ENCODE measurements at places on chromosomes 5 and 9.

DNA sequence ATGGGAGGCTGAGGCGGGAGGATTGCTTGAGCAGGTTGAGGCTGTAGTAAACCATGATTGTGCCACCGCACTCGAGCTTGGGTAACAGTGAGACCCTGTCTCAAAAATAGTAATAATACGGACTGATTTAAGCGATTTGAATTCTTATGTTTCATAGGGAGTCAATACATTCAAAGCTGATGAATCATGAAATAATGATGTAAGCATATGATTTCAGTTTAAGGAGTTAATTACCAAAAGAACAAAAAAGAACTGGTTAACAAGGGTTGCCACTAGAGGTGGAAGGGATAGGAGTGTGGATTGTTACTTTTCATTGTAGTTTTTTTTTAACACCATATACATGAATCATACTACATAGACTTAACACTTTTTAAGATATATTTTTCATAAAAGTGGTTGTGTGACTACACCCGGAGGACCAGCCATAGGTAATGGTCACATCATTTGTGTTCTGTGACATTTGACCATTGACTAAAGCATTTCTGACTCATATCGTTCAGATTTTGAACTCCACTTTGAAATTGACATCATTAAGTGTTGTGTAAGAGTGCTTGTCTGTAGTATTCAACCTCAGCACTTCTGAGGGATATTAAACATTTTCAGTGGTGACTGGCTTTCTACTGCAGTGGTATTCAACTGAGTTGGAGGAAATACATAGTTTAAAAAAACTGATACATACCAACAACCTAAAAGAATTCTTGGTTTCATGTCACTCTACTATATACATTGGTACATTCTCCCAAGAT, 7.0 kb downstream of the TRMT10B start:
- no peak for DNase-seq

- DNase-seq, result no peak
Measured at GRCh38 chr5:5344051-5344571, 78.4 kb upstream of the ICE1 start.

GRCh38 chr5:33375900-33376299, 64.9 kb upstream of the TARS1 start:
- DNase-seq, result no peak

GRCh38 chr5:169195601-169196000, 105.3 kb downstream of the SLIT3 start:
- DNase-seq, result no peak

DNA sequence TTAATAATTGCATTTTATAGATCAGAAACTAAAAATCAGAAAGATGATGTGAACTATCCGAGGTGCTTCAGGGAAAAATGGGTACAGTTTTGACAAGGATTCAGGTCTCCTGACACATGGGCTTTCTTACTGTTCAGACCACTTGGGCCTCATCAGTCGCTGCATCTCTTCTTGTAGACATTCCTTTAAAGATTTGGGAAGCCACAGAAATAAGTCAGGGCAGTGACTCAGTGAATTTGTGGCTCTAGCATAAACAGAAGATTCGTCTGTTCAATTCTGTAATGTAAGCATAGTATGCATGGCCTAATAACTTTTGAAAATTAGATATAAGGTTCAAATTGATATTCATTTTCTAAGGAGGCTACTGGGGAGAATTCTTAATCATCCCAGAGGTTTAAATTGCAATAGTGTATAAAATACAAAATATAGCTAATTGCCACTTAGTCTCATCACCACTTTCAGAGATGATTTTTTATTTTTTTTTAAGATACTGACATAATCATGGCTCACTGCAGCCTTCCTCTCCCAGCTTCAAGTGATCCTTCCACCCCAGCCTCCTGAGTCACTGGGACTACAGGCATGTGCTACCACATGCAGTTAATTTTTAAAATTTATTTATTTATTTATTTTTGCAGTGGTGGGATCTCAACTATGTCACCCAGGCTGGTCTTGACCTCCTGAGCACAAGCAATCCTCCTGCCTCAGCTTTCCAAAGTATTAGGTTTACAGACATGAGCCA, 48.9 kb downstream of the RASEF start:
- no peak for DNase-seq

- DNase-seq, result peak; percentile 32
Measured at GRCh38 chr9:122900791-122901190, 4.4 kb downstream of the RC3H2 start.

DNA sequence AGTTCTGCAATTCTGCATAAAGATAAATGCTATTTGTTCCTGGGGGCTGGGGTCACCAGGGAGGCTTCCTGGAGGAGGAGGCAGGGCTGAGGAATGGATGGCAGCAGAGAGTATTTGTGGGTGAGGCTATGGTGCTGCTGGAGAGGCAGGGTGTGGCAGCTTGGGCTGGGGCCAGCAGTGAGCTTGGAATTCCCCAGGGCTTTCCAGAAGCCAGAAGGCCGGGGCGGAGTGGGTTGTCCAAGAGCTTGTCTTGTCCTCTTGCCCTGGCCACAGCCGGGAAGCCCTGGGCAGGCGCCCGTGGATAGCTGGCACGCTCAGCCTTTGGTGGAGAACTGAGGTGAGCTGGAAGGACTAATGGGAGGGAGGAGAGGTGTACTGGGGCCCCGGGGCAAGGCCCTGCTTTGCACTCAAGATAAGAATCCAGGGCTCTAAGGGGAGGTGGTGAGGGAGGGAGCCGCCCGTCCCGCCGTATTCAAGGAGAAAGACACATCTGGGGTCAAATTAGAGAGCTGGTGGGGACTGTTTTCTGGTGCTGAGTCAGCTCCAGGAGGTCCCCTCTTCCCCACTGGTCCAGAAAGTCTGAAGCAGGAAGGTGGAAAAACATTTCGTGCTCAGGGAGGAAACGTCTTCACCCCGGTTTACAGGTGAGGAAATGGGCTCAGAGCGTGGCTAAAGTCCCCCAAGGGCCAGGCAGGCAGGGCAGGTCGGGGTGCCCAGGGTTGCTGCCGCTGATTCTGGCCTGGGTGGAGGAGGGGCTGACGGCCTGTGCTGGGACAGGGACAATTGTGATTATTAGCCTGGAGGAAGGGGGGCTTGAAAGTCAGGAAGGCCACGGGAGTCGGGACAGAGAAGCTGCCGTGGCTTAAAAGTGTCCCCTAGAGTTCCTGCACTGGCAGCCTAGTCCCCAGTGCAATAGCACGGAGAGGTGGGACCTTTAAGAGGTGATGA, 26.9 kb upstream of the CNOT6 start:
- DNase-seq, result no peak

GRCh38 chr5:113070901-113071300, 94.3 kb downstream of the DCP2 start:
- DNase-seq, result no peak

- no peak for DNase-seq
Measured at GRCh38 chr5:142667831-142668230, 18.1 kb downstream of the FGF1 start.

- DNase-seq, result no peak
Measured at GRCh38 chr5:91521334-91521733, 138.2 kb upstream of the ARRDC3 start.

DNA sequence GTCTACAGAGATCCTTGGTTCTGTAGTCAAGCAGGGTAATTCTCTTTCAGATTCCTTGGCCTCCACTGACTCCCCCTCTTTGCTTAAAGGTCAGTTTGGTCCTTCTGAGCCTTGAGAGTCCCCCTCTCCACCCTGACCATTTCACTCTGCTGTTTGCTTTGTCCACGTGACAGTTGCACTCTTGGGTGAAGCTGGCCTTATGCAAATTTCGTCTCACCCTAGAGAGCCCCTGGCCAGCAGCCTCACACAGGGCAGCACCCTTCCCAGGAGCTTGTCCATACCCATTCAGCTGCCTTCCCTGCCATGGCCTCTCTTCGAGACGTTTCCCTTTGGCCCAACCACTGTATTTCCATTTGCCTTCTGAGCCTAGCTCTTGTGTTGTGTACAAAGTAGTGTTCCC, 63.7 kb downstream of the PRKACG start:
- DNase-seq, result no peak

GRCh38 chr5:7578071-7578470, 182.1 kb downstream of the ADCY2 start:
- DNase-seq, result no peak

DNA sequence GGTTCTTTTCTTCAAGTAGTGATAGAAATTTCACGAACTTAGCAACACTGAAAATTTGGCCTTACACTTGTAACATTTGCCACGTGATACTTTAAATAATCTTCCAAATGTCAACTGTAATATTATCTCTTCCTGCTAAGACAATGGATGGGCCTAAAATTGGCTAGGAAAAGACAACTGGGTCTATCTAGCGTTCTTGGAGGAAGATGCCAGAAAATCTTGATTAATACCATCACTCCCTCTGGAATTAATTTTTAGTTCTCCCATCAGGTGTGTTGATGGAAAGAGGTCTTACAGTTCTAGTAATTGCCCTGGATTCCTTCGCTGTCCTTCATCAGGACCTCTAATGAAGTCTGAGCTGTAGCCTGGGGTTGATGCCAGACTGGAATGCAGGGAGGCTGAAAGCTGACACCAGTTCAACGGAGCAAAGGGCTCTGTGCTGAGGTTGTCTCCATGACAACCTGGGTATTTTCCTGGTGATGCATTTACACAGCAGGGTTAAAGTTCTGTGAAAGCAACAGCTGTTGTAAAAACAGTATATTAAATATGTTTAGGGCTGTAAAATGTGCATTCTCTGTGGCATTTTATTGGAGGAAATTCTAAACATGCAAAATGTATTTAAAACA, 92.3 kb downstream of the GAS1 start:
- DNase-seq, result no peak

DNA sequence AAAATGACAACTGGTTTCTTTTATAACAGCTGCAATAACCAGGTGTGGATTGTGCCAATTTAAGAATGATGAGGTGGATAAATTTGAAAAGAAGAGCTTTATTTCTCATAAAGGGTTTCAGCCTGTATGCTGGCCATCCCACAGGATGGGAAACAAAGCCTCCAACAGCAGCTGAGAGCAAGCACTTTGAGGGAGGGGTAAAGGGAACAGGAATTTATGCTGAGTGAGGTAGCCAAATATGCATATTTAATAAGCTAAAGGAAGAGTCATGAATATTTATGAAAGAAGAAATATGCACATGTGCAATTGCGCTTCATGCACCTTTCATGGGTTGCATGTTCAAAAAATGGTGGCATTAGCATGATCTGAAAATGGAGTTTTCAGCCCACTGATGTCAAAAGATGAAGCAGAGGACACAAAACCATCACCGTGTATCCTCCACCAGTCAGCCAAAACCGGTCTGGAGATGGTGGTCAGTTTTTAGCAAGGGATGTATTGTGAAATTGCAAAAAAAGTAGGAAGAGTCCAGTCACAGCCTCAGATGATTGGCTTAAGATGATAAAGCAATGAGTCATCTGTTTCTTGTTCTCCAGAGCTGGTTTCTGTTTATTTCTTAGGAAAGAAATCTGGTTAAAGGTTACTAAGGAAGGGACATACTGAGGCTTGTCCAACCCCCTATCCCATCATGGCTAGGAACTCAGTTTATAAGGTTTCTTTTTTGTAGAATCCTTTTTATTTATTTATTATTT, 47.9 kb downstream of the DEPDC1B start:
- no peak for DNase-seq

GRCh38 chr9:78297672-78297961, 692 bp downstream of the PSAT1 start:
- DNase-seq, result no peak

DNA sequence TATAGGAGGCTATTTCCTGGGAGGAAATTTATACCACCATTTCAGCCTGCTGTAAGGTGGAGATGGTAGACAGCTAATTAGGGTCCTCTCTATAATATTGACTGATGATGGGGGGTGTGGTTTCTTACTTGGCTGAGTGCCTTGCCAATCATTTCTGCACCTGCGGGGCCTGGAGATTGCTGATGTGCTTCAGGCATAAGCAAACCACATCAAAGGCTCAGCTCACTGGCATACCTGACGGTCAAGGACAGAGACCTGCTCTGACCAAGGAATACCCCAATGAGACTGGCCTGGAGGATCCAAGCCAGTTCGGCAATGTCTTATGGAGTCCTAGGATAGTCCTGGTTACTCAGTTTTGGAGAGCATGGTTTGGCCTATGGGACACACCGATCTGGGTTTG, 29.5 kb downstream of the ANKH start:
- no peak for DNase-seq

GRCh38 chr5:132526974-132527564, 16.3 kb downstream of the IL5 start:
- no peak for DNase-seq

DNA sequence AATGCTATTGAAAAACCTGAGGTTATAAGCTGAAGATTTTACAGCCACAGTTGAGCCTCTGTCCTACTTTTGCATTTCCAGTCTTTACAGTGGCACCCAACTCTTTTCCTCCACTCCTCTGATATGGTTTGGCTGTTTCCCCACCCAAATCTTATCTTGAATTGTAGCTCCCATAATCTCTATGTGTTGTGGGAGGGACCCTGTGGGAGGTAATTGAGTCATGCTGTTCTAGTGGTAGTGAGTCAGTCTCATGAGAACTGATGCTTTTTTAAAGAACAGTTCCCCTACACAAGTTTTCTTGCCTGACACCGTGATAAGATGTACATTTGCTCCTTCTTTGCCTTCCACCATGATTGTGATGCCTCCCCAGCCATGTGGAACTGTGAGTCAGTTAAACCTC, 646.1 kb upstream of the SEMA6A start:
- no peak for DNase-seq

- no peak for DNase-seq
Measured at GRCh38 chr5:126595486-126596083, 566 bp upstream of the ALDH7A1 start.
